Cortex of kidney (tissue), 1 donor: ENCODE measurements at places on chromosomes 13 and 19.

DNA sequence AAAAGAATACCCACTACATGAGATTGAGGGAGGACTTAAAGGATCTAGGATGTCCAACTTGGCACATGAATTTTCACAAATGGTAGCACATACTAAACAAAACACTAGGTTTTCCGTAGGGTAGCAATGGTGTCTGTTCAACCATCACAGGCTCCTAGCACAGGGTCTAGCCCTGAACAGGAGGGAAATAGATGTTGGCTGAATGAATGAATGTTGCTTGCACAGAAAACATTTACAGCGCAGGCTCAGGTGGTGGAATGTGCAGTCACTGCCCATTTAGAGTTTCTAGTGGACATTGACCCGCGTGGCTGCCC, 1.9 kb upstream of the MYCBP2 start:
- DNase-seq, result no peak

DNA sequence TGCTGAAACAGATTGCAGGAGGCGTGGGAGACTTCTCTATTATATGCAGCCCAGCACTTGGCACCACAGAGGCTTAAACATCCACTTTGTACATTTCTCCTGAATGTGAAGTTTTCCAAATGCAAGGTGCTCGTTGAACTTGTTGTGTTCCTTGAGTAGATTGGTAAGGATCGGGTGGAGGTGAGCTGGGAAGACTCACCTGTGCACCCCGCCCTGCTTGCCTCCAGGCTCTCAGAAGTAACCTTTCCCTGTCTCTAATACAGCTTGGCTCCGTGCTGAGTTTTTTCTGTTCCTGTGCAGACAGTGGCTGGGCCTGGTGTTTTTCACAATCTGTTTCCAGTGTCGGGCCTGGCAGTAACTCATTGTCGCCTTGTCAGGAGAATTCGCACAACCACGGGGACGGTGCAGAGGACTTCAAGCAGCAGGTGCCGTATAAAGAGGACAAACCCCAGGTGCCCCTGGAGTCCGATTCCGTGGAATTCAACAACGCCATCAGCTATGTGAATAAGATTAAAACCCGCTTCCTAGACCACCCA, 12.3 kb downstream of the SIN3B start:
- DNase-seq, result no peak

DNA sequence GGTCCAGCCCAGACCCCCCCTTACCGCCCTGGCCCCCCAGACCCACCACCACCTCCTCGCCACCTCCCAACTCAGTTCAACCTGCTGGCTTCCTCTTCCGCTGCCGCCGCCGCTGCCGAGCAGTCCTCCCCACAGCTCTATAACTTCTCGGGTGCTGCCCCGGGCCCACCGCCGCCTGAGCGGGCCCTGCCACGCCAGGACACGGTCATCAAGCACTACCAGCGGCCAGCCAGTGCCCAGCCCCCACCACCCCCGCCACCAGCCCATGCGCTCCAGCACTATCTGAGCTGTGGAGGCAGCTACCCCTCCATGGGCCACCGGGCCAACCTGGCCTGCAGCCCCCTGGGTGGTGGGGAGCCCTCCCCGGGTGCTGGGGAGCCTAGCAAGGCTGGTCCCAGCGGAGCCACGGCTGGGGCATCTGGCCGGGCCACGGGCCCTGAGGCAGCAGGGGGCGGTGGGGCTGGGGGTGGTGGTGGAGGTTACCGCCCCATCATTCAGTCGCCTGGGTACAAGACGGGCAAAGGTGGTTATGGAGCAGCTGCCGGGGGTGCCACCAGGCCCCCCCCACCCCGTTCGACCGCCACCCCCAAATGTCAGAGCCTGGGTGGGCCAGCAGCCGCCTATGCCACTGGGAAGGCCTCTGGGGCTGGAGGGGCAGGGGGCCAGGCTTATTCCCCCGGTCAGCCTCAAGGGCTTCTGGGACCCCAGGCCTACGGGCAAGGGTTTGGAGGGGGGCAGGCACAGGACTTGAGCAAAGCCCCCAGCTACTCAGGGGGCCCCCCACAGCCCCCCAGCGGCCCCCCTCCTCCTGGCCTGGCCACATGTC, 4.2 kb downstream of the PRR12 start:
- DNase-seq, result no peak

- no peak for DNase-seq
These were observed 23.6 kb upstream of the CCDC124 start for GRCh38 chr19:17909003-17909732.

- no peak for DNase-seq
These were observed 147.5 kb downstream of the VWA8 start for GRCh38 chr13:41813426-41813825.

DNA sequence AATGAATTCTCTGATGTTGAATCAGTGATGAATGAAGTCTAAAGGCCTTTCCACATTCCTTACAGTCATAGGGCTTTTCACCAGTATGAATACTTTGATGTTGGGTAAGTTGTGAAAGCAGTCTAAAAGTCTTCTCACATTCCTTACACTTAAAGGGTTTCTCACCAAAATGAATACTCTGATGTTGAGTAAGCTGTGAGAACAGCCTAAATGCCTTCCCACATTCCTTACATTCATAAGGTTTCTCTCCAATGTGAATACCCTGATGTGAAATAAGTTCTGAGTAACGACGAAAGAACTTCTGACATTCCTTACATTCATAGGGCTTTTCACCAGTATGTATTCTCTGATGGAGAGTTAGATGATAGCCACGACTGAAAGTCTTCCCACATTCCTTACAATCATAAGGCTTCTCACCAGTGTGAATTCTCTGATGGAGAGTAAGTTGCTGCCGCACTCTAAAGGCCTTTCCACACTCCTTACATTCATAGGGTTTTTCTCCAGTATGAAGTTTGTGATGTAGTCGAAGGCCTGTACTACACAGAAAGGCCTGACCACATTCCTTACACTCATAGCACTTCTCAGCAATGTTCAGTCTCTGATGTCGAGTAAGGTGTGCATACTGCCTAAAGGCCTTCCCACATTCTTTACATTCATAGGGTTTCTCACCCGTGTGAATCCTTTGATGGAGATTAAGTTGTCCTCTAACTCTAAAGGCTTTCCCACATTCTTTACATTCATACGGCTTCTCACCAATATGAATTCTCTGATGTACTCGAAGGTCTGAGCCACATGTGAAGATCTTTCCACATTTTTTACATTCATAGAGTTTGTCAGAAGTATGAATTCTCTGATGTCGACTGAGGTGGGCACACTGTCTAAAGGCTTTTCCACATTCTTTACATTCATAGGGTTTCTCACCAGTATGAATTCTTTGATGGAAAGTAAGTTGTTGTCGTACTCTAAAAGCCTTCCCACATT, 19.9 kb downstream of the ZFP30 start:
- DNase-seq, result no peak

DNA sequence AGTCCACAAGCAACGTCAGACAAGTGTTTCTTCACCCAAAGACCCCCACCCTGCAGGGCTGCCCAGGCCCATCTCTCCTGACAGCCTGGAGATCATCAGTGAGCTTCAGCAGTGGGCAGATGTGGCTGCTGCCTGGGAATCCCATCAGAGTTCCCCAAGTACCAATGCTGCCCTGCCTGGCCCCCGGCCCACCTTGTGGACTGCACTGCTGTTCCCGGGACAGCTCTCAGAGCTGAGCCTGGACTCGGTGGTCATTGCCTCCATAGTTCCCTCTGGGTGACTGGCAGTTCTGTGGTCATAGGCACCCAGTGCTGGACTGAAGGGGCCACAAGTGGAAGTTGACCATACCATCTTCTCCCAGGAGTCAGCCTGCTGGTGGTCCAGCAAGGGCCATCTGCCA, 24.5 kb upstream of the ZNF492 start:
- no peak for DNase-seq

DNA sequence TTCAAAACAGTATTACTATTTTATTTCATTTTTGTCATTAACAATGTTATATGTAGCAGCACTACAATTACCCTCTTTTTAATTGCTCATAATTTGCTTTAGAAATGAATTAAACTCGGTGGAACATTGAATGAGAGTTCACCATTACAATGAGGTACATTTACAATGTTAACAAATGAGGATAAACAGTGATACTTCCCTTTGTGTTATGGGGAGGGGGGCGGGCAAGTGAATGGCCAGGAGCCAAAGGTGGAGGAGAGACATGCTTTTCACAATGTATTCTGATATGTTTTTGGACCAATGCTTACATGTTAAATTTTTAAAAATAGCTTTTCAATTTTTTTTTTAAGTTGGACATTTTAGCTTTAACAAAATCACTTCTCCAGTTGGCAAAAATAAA, 34.2 kb downstream of the NALCN start:
- no peak for DNase-seq

GRCh38 chr13:31755803-31756212, 16.5 kb downstream of the RXFP2 start:
- no peak for DNase-seq
